ENCODE measurements at places on chromosomes 16 and 17.

DNA sequence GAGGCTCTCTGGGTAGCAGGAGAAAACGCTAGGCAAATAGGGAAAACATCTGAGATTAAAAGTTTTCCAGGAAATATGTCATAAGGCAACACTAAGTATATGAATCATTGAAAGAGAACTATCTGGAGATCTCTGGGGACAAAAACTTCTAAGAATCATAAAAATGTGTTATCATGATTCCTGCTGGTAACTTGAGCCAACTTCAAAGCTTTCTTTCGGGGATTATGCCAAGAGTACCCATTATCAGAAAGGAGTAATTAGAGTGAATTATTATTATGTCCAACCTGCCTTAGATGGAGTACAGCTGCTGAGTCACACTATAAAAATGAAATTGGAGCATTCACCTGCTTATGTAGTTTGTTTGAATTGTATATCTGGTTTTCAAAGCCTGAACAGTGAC is 488.5 kb upstream of the SOX9 start:
- DNase-seq, result no peak

DNA sequence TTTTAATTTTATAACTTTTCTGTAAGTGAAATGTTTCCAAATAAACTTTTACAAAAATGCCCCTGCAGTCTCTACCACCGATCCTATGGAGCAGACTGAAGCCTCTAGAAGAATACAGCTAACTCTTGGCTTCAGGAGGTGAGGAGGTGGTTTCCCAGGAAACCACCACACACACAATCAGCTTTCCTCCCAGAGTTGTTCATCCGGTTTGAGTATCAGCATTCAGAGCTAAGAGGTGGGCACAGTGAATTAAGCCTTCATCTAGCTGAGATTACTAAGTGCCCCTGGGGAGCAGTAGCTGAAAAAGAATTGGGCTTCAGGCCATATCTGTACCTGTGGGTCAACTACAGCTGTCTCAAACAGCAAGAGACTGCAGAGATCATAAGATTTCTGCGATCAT is 139.7 kb downstream of the AATF start:
- no peak for DNase-seq

- peak; percentile 5 for DNase-seq
Measured at GRCh38 chr17:34382621-34383124, 19.6 kb upstream of the CCL1 start.

DNA sequence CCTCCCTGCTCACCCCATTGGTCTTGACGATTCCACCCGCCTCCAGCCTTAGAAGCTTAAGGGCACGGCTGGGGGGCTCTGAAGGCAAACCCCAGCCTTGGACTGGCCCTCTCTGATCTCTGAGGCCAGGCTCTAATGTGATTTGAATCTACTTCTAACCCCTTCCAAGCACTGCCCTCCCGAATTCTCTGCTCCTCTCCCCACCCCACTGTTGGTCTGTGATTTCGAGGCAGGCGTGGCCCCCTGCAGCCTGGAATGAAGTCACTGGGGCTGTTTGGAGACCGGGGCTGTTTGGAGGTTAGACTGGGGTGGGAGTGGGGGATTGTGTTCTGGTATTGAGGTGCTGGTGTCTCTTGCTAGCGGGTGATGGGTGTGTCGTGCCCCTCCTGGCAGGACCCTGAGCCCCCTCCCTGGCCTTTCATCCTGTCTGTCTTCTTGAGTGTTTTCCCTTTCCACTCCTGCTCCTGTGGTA is 2.2 kb downstream of the GRB7 start:
- no peak for DNase-seq

DNA sequence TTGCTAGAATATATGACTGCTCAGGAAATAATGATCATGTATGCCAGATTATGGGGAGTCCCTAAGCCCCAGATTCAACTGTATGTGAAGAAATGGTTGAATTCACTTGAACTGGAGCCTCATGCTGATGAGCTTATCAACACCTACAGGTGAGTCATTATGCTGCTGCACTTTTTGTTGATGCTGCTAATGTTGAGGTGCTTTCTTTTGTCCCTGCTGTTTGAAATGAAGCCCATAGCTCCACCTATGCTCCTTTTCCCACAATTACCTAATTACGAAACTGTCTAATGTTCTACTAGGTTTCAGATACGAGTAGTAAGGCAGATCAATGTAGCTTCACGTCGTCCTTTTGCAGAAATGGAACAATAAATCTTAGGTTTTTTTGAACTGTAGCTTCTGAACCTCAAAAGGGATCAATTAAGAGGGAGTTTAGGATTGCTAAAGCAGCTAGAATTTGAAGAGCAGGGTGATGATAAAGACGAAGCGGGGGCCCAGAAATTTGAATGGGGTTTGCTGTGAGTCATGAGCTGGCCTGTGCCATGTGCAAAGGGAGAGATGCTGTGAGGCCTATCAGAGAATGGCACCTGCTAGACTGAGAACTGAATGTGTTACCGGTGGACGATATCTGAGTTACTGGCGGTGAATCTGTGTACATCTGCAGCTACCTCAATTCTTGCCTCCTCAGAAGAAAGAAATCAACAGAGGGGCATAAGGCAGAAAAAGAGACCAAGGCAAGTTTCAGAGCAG is 6.1 kb upstream of the UQCRC2 start:
- peak; percentile 12 for DNase-seq

- DNase-seq, result no peak
Measured at GRCh38 chr17:79645022-79645776, 34.3 kb upstream of the RBFOX3 start.

- DNase-seq, result peak; percentile 54
Measured at GRCh38 chr17:7835814-7836595, 2.0 kb downstream of the KDM6B start.

- DNase-seq, result no peak
Measured at GRCh38 chr16:56048425-56049105, 142.7 kb upstream of the GNAO1 start.

GRCh38 chr16:19776147-19776546 is 58.1 kb downstream of the IQCK start:
- no peak for DNase-seq

GRCh38 chr17:41464682-41465081 is 2.5 kb downstream of the KRT32 start:
- no peak for DNase-seq

DNA sequence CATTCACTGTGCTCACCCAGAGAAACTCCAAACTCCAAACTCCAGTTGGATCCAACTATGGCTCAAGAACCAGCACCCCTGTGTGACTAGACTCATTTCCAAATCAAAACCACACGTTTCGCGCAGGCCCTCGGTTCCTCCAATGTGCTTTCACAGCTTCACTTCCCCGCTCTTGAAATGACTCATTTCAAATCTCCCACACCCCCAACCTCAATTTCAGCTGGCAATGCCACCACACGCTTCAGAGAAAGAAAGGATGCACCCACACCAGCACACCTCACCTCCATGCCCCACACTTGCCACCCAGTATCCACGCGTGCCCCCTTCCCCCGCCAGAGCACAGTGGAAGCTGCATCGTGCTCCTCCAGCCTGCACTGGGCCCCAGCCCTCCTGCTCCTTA is 9.0 kb downstream of the TMEM92 start:
- peak; percentile 18 for DNase-seq

- peak; percentile 16 for DNase-seq
Measured at GRCh38 chr17:82434216-82434565, 15.8 kb upstream of the OGFOD3 start.

DNA sequence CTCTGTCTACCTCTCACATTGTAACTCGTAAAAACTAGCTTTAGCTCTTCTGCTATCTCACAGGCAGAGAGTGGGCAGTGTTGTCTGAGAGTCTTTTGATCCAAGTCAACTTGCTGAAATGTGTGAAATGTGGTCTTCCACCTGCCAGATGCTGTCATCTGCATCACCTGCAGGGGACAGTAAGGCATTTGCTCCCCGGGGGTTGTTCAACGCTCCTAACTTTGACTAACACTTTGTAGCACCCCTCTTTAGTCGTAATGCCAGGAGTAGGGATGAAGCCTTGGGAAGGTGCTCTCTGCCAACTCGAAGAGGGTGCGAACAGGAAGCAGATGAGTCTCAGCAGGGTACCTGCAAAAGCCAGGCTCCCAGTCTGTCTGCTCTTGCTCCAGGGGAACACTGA is 36.1 kb downstream of the SNX11 start:
- no peak for DNase-seq

DNA sequence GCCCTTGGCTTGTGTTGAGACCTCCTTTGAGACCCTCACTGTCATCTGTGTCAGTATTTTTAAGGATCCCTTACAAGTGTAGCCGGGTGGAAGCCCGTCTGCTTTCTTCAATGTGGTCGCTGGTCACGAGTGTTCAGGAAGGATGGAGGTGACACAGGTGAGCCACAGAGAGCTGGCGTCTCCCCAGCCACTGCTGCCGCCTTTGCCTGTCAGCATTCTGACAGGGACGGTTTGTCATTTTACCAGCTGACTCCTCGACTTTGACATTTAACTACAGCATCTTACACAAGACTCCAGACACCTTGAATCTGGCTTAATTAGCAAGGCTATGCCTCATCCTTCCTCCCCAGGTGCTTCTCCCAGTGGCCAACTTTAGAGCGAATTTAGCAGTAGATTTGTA is 56.3 kb upstream of the MPHOSPH6 start:
- no peak for DNase-seq

- DNase-seq, result no peak
Measured at GRCh38 chr17:78462148-78462547, 83.7 kb downstream of the PGS1 start.

DNA sequence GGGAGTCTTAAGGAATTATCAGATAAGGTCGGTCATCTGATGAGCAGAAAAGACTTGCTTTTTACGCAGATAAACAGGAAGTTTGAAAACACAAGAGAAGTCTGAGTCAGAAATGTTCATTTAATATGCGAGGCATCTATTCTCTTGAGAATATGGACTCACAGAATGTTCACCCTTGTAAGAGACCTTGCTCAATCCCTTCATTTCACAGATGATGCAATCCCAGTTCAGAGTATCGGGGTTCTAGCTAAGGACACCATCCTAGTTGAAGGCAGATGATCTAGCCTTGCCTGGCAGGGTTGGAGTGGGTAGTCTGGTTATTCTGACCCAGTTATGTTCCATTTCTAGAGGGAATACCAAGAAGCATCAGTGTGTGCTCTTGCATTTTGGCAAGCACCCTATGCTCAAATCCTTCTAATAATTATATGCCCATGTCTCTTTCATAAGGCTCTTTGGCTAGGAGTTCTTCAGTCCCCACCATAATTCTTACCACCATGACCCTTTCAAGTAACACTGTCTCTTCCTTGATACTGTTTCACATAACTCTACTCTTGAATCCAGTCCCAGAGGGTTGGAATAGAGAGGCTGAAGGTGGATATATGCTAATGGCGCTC is 42.5 kb downstream of the YPEL2 start:
- no peak for DNase-seq

DNA sequence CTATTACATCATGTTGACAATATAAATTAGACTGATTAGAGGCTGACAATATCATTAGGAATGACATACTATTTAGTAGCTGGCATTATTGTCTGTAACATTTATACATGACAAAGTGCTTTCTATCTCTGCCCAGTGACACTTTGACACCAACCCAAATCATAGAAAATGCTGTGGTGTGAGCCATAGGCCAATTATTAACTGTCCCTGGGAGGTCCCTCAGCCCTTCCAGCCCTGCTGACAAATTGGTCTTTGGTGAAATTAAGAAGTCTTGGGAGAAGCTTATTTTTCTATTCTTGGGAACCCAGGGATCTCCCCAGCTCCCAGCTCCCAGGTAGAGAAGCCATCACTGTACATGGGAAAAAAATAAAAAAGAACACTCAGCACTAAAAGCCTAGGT is 179.6 kb downstream of the AIPL1 start:
- no peak for DNase-seq

DNA sequence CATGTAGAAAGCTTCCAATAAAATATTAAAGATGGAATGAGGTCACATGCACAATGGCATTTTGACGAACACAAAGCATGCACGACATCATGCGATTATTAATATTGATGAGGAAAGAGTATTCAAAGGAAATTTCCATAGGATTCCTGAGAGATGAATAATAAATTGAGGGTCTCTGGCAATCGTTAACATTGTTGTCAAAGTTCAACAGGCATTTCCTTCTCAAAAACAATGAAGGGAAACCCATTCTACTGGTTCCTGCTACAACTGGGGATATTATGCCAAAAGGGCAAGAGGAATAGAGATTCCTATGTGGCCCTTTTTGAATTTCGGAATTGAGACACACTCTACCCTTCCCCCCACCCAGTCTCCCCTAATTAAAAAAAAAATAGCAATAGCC is 128.3 kb upstream of the NUDT7 start:
- no peak for DNase-seq

DNA sequence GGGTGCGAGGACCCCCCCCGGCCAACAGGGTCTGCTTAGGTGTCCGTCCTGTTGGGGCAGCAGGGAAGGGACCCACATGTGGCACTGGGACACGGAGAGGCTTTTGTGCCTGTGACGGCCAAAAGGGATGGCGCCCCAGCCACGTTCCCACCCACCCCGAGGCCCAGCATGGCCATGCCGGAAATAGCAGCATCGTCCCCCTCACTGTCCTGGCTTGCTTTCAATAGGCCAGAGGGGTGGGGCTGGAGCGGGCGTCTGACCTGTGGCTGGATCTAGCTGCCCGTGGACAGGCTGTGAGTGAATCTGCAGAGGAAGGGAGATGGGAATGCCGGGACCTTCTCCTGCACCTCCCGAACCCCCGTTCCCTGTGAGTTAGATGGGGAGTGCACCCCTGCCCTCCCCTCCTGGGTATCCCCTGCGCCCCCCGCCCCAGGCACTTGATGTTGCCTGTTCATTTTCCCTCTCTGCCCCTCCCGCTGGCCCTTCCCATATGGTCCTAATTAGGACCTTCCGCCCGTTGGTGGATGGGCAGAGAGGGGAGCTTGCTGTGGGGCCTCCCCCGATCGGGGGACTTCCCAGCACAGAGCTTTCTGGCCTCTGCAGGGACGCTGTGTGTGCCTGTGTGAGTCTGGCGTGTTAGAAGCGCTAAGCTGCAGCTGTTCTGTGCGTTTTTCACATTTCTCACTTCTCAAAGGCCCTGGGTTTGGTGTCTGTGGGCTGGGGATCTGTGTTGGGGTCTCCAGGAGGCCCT is 292.8 kb downstream of the SEC14L1 start:
- no peak for DNase-seq

- DNase-seq, result no peak
Measured at GRCh38 chr17:17403065-17403464, 73.7 kb upstream of the MED9 start.

- no peak for DNase-seq
Measured at GRCh38 chr17:63431939-63432804, 13.9 kb downstream of the CYB561 start.

Measured in stimulated activated naive CD4-positive, alpha-beta T cell treated with Interleukin-2 at 50 U/mL for 16 hours (primary cell).